ENCODE measurements at places on chromosomes 2 and 18.

DNA sequence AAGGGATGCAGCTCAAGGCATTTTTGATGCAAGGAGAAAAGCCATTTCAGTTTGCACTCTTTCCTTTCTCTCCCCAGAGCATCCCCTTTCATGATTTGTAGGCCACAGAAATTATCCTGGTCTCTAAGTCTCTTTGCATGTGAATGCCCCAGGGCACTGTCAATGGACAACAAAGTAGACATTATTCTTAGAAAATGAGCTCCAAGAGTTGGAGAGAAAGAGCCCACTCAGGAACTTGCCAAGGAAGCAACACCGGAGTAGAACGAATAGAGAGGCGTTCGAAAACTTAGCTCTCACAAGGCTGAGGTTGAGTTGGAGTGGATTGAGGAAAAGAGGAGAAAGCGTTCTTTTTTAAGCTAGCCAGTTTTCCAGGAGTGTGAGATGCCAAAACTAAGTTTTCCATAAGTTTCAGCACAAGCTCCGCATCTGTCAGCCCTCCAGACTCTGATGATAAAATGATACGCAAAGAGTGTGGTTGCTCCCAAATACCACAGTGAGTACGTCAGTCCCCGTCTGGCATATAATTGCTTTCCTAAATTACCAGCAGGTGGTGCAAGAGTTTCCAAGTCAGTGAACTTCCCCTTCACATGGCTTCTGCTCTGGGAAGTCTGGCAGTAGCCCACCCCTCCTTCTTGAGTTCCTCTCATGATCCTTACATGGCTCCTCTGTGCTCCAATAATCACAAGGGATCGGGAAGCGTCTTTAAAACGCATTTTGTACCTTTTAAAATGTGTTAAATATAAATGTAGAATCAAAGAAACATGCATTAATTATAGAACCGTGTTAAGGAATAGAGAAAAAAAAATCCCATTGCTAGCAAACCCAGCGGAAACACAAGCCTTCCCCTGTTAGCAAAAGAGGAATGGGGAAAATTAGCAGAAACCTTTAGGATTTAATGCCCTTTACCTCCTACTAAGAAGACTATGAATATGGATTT, 1060.6 kb upstream of the FANCL start:
- no peak for DNase-seq

DNA sequence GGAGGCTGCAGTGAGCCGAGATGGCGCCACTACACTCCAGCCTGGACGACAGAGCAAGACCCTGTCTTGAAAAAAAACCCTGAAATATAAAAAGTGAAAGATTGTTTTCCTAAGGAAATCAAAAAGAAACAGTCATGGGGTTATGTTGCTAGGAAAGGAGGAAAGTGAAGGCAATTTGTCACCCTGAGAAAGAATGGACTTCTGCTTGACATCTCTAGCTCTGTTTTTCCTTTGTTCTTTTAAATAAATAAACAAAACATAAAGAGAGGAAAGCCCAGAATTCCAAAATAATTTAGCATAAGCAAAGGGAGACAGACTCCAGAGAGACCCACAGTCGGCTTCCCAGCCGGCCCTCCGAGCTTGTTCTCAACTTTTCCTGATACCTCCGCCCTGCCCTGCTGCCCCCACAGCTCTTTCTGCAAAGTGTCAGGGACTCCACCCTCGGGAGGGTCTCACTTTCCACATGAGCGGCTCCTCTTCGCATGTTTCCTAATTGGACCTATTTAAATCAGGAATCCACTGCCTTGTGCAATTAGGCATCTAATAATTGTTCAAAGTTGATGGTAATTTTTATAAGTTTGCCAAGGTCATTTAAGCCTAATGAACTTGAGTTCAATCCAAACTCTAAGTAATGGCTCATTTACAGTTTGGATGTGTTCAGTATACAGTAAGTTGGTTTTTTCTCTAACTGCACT, 49.8 kb upstream of the COPS8 start:
- DNase-seq, result no peak

DNA sequence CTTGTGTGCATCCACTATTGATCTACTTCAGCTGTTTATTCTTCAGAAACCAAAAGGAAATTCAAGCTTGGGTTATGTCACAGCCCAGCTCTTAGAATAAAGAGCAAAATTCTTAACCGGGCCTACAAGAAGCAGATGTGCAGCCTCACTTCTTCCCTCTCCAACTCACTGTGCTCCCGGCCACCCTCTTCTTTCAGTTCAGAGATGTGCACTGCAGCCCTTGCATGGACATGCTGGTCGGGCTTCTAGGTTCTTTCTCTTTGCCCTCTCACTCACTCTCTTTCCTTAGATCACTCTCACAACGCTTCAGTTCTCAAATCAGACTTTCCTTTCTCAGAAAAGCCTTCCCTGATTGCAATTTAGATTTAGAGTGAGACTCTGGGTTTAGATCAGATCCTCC, 104.1 kb downstream of the CHN1 start:
- DNase-seq, result peak; percentile 2

GRCh38 chr2:218077464-218078216, 8.6 kb downstream of the RUFY4 start:
- no peak for DNase-seq

DNA sequence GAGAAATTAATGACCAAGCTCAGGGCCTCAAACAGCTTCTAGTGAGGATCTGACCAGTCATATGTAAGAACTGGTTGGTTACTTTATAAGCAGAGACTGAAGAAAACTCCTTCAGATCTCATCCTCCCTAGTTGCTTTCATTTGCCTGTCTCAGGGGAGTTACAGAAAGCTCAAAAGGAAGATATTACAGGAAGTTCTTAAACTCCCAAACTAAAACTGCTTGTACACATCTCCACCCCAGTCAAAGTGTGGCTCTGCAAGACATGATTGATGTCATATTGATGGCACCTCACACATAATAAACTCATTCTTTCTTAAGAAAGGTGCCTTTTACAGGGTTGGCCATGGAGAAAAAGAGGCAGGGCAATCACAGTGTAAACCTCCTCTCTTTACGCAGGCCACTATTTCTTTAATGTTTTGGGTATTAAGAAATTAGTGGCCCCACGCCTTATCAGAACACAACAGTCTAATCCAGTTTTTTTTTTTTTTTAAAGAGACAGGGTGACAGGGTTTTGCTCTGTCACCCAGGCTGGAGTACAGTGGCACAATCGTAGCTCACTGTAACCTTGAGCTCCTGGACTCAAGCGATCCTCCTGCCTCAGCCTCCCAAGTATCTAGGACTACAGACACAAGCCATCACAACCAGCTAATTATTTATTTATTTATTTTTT, 62.6 kb upstream of the STK17B start:
- DNase-seq, result no peak

- no peak for DNase-seq
These were observed 75.6 kb upstream of the REG3A start for GRCh38 chr2:79235135-79235534.

DNA sequence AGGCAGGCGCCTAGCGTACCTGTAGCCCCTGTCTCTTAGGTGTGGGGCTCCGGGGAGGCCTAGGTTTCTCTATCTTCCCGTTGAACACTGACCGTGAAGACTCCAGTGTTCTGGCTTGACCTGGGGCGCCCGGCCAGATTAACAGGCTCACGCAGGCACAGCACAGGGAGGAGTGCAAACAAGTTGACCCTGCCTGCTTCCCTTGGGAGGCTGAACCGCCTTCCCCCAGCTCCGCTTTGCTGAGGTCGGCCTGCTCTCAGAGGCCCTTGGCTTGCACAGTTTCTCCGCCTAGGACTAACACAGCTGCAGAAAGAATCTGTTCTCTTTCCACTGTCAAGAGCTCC, 567 bp downstream of the PCYOX1 start:
- no peak for DNase-seq

- no peak for DNase-seq
These were observed 95.8 kb downstream of the NOL10 start for GRCh38 chr2:10594011-10594410.

DNA sequence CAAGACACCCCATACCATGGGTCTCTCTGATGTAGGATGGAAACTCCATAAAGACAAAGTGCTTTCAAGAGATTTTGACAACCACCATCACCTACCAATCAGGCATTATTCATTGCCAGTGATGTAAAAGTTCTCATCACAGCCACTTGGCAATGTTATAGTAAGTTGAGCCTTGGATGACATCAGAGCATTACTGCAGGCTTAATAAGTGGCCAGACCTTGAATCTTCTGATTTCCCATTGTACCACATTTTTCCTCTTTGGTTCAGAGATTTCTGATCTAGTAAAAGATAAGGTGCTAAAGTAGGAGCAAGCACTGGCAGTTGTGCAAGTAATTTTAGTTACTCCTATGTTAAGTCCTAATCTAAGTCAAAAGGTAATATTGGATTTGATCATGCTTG, 36.5 kb downstream of the OSR1 start:
- DNase-seq, result no peak

- DNase-seq, result no peak
These were observed 68.1 kb upstream of the PELI1 start for GRCh38 chr2:64212346-64212745.

GRCh38 chr18:7608174-7608550, 41.0 kb downstream of the PTPRM start:
- no peak for DNase-seq

- no peak for DNase-seq
These were observed 201.5 kb downstream of the PPP1R1C start for GRCh38 chr2:182187130-182187529.

DNA sequence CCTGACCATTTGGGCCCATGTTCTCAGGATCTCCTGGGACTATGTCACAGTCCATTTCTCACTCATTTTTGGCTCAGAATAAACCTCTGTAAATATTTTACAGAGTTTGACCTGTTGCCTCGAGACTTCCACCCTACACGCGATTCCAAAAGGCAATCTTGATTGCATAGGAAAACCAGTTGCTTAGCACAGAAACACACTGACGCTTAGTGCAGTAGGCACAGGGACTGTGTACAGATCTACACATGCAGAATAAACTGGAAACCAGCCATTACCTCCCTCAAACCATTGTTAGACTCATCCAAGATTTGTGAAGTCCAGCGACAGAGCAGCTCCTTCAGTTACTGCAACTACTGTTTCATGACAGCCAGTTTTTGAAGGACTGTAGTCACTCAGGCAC, 73.0 kb downstream of the NCKAP5 start:
- DNase-seq, result no peak

- DNase-seq, result no peak
These were observed 49.9 kb downstream of the PLEKHA3 start for GRCh38 chr2:178530131-178530530.

DNA sequence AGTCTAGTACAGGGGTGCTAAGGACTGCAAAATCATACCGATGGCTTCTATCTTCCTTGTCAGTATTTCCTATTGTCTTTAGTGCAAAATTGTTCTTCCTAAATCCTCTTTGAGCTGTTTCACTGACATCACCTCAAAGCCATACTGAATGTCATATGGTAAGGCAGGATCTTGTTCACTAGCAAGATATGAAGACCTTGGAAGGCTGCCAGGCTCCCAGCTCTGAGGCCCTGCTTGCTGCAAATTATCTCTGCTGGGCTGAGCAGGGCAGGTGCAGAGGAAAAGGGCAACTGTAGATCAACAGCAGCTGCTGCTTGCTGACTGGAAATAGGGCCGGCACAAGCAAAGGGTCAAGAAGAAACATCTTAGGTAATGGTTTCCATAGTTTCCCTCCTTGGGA, 58.2 kb downstream of the PMAIP1 start:
- no peak for DNase-seq

GRCh38 chr18:55582325-55582724, 5.7 kb downstream of the TCF4 start:
- no peak for DNase-seq

DNA sequence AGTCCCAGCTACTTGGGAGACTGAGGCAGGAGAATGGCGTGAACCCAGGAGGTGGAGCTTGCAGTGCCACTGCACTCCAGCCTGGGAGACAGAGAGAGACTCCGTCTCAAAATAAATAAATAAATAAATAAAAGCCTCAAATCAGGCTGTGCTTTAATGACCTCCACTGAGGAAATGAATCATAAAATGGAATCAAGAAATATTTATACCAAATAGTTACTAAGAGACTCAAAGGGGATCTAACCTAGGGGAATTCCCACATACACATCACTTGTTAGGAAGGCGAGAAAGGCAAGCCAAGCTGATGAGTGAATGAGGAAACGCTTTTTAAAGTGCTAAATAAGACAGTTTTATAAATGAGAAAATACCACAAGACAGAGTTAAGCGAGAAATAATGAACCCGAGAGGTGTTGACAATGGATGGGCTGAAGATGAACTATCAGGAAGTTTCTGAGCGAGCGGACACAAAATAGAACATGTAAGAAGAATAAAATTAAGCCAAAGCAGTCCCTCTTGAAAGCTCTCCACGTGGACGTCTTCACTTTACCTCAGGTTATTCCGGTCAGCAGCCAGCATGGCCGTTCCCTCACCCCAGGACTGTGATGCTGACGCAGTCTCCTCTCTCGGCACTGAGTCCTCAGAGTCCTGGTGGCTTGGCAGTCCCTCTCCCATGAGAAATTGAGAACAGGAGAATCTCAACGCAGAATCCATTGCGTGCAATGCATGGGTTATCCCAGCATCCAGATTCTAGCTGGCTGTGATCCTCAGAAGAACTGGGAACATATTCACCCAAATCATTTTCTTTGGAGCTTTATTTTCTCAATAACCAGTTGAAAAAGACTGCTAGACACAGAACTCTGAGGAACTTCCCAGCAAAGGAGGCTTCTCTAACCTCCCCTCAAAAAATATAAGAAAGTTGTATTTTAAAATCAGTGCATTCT, 22.3 kb downstream of the PXDN start:
- no peak for DNase-seq

DNA sequence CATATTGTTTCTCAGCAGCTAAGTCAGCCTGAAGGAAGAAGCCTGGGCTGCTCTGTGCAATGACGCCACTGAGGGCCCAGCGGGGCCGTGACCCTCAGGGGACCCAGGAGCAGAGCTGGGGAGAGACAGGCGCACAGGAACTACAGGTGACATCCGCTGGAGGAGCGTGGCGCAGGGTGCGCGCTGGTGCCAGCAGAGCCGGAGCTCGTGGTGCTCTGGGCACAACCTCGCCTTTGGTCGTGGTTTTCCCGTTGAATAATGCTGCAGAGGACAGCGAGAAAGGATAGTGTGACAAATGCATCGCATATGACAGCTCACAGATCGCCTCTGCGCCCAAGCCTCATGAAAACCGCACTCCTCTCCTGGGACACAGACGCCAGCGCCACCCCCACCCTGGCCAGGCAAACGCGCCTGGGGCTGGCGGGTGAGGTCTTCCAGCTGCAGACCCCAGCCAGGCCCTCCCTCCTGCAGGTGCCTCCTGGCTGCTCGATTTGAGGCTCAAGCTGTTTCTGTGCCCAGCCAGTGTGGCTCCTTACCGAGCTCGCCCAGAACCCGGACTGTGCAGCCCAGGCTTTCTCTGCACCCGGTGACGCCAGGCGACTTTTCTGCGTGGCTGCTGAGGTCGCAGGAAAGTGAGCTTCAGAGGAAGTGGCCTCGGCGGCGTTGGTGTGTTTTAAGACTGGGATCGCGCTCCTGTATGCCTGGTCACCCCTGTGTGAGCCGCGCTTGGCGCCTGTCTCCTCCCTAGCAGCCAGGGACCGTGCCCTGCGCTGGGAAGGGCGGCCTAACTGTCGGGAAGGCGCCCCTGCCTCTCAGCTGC, 583.1 kb upstream of the HS6ST1 start:
- DNase-seq, result no peak

DNA sequence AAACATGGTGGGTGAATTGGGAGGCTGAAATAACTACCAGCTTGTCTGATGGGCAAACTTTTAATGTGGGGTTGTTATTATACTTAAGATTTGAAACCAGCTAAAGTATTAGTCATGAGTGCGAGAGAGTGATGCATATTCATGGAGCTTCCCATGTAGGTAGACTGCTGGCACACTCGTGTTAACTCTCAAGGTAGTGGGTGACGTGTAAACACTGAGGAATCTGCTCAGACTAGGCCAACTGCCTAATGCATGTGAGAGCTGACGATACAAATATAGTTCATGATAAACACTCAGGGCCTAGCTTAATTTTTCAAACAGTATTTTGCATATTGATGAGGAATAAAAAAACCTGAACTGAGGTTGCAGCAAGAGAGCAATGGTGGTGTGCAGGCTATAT, 1165.7 kb upstream of the PIK3C3 start:
- no peak for DNase-seq
